ENCODE measurements at places on chromosomes 16 and 17.
A peak's percentile ranks its signal among the peaks of the same experiment; 100 is the strongest.

DNA sequence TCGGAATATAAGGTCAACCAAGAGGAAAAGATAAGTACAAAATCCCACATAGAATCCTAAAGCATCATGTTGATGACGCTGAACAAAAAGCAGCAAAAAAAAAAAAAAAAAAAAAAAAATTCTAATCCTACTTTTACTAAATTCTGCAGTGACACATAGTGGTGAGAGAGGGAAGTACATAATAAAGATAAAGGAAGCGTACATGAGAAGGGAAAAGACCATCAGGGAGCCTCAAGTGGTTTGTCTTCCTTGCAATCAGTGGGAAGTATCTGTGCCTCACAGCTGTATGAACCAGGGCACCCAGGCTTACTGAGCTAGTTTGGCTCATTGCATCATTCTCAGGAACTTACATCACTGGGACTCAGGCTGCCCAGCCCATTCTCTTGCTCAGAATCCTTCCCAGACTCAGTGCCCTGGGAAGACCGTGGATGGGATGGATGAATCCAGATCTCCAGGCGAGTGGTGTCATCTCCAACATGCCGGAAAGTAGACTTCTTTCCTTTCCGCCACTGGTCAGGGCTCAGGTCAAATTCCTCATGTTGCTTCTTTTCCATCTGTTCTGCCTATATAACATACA lies 21.2 kb downstream of the SMG6 start:
- peak; percentile 88 for DNase-seq

GRCh38 chr17:48153691-48154358 lies 46.3 kb downstream of the SNX11 start:
- DNase-seq, result peak; percentile 35

DNA sequence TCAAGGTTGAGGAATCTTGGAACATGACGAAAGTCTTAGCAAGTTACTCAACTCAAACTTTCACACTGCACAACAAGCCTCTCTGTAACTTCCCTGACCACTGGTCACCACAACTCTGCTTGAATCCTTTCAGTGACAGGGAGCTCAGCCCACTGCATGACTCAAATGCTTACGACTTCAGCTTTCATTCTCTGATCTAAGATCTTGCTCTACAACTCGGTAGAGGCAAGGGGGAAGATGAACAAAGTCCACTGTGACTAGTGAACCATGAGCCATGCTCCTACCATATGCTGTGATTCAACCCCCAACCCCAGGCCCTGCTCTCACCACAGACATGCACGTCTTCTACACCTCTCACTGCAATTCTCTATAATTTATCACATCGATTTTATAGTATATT lies 160.9 kb downstream of the SLC39A11 start:
- DNase-seq, result no peak

GRCh38 chr17:74267987-74268499 lies 6.0 kb upstream of the DNAI2 start:
- DNase-seq, result no peak

DNA sequence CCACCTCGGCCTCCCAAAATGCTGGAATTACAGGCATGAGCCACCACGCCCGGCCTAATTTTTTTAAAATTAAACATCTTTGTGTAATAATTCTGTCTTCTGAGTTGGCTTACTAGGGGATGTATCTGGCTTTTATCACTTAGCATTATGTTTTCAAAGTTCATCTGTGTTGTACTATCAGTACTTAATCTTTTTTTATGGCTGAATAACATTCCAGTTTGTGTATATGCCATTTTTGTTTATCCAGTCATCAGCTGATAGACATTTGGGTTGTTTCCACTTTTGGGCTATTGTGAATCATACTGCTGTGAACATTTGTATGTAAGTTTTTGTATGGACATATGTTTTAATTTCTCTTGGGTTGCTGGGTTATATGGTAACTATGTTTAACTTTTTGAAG lies 69.0 kb downstream of the CHD9 start:
- DNase-seq, result peak; percentile 55
